ENCODE measurements at places on chromosomes 1 and 21. TPM values are rescaled to one million over a fixed set of nuclear protein-coding genes. Genes with fewer than 3 reads are reported as not detected.

Gene GJB4
- polyA plus RNA-seq, result not detected

Gene ASCL5
- not detected for polyA plus RNA-seq

Gene RIIAD1
- not detected for polyA plus RNA-seq

Gene TENT5C
- 0.30 TPM for polyA plus RNA-seq

Gene WDR64
- not detected for polyA plus RNA-seq

Gene BARHL2
- not detected for polyA plus RNA-seq

Gene KIAA0040
- polyA plus RNA-seq, result 0.26 TPM

Gene PTGFRN
- 3.5 TPM for polyA plus RNA-seq

Gene SLC22A15
- 1.7 TPM for polyA plus RNA-seq

Gene MAST2
- 23.0 TPM for polyA plus RNA-seq

Gene ZBTB21
- polyA plus RNA-seq, result 2.5 TPM

Gene ABCA4
- polyA plus RNA-seq, result 0.57 TPM

Data from HepG2 (cell line).